ENCODE measurements at places on chromosomes 16 and 17.

DNA sequence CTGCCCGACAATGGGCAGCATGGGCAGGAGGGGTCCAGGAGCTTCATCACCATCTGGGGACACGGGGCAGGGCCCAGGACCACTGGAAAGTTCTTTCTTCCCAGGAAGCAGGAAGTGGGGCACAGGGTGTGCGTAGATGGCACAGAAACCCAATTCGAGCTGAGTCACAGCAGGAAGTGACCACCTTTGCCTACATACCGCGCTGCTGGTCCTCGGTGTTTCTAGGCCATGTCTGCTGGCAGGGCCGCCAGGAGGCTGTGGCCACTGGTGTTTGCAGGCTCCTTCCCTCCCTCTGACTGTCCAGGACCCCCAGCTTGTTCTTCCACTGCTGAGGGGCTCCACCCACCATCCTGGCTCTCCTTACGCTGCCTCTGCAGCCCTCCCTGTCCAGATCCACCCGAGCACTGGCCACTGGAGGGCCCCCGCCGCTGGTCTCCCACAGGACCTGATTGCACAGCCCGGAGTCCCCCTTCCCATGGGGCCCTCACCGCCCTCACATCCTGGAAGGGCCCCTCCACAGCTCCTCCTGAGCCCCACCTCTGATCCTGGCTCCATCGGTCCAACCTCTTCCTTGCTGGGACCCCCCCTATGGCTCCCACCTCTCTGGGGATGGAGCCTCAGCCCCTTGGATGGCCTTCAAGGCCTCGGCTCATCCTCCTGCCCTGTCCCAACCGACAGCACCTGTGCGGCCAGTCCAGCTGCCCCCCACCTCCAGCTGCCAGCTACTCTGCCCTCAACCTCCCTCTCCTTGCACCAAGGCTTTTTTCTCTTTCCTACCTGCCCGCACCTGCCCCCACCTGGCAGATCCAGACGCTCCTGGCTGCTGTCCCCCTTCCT lies 14.5 kb upstream of the RASD1 start:
- no peak for DNase-seq

DNA sequence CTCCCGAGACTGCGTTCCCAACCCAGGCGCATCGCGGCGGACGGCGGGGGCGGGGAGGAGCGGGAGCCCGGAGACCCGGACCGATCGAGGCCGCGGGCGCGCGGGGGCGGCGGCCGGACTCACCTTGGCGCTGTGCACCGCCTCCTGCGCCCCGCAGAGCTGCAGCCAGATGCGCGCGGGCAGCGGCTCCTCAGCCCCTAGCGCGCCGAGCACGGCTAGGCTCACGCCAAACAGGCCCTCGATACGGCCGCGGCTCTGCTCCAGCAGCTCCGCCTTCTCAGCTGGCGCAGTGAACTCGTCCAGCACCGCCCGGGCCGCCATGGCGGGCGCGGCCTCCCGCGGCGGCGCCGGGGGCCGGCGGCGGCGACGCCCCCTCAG lies 339 bp downstream of the N4BP1 start:
- no peak for DNase-seq

DNA sequence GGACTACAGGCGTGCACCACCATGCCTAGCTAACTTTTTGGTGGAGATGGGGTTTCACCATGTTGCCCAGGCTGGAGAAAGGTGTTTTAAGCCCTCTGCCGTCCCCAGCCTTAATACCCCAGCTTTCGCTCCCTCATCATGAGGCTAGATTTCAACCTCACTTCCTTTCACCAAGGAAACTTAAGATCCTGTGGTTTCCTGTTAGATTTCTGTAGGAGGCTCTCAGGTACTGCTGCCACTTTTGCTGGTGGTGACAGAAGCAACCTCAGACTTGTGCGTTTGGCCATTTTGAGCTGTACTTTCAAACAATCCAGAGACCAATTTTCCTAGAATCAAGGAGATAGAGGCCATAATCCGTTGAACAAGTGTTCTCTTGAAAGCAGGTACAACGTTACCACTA lies 36.2 kb downstream of the MPHOSPH6 start:
- no peak for DNase-seq

DNA sequence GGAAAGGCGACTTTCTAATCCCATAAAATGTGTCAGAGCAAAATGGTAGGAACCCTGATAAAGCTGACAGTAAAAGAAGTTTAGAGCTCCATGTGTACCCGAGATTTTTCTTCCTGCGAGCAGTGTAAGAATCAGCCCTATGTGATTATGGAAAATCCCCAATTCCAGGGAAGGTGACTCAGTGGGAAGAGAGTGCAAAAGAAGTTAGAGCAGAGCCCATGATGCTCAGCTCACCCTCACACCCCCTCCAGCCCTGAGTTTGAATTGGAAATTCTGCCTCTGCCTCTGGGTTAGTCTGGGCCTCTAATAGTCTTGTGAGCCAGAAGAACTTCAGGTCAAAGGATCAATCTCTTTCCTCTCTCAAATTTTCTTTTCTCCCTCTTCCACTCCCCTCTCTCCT lies 12.5 kb downstream of the C17orf78 start:
- no peak for DNase-seq

DNA sequence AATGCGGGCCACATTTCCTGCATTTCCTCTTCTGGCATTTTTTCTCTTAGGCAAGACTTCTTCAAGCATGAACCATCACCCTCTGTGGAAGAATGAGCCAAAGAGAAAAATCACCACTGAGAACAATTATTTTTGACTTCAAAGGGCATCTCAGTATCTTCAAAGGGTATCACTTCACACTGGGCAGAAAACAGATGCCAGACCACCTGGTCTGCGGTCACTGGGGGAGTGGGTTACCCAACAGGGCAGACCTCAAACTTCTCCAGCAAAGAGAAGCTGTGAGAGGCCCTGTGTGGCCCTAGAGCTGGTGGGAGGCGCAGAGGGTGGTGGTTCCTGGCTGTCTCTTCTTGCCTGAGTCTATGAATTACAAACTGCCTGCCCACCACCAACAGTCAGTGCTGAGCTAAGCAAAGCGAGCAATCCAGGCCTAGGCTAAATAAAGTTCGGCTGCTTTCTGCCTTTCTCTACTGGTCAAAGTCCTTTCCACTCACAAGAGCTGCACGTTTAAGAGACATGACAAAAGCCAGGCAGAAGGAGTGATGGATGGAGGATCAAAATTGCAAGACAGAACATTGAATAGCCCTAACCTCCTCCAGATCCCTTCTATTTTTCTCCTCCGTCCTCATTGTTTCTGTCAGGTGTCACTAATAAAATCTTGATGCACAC lies 602.7 kb upstream of the CDH5 start:
- DNase-seq, result no peak

- no peak for DNase-seq
Observed at GRCh38 chr16:8959921-8960787, 3.6 kb downstream of the USP7 start.

DNA sequence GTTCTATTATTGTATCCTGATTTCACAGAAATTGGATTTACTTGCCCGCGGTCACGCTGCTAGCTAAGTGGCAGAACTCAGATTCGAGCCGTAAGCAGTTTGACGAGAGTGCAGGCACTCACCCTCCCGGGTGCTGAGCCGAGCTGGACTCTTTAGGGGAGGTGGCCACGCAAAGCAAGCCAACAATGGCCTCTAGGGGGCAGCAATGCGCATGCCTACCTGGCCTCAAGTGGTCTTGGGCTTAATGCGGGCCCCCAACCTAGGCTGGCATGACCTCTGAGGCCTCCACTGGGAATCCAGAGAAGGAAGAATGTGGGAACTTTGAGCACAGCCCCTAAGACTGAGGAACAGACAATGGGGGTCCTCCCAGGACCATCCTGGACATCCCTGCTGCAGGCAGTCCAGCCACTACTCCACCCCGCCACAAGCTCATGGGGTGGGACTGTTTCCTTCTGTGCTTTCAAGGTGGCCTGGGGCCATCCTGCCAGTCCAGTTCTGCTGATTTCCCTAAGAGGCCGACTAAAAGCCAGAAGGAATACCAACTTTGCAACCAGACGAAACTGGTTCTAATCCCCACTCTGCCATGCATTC lies 276.5 kb downstream of the XYLT1 start:
- peak; percentile 72 for DNase-seq

DNA sequence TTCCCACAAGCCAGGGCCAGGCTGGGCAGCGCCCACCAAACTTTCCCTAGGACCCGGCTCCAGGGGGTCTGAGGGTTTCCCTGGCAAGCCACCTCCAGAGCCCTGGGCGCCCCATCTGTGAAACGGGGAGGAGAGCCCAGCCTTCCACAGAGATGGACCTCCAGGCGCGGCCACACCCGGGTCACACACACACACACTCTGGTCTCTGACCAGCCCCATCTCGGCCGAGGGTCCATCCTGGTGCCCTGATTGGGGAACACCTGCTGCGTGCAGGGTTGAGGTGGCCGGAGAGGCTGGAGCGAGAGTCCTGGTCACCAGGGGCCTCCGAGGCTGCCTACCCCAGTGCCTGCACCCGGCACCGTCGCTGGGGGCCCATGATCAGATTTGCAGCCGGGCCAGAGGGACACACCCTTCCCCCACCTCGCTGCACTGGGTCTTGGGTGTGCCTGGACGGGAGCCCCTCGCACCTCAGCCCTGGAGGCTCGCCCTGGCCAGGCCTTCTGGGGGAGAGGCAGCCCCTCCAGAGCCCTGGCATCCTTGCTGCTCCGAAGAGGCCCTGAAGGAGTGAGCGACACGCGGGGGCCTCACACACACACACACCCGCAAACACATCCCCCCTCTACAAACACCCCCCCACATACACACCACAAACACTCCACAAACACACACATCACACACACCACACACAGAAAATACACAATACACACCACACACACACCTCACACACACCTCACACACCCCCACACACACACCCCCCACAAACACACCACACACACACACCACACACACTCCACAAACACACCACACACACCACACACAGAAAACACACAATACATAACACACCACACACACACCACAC lies 29.7 kb downstream of the SLC25A10 start:
- DNase-seq, result no peak

GRCh38 chr17:76540381-76541300 lies 797 bp downstream of the PRCD start:
- peak; percentile 96 for DNase-seq

DNA sequence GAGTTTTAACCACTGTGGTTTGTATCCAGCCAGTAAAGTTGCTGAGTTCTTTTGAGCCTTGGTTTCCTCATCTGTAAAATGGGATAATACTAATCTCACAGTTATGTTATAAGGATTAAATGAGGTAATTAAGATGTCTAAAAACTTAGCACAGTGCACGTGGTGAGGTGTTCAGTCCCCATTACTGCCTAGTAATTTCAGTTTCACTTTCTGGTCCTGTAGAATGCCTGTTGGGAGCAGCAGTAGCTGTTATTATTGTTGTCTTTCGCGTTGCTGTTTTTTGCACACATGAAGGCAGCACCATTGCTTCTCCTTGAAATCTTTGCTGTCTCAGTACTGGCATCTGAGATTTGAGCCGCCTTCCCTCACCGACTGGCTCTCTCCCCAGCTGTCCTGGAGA lies 182.4 kb downstream of the DNAH9 start:
- no peak for DNase-seq

- DNase-seq, result no peak
Observed at GRCh38 chr17:50612281-50612680, 22.4 kb upstream of the ABCC3 start.

DNA sequence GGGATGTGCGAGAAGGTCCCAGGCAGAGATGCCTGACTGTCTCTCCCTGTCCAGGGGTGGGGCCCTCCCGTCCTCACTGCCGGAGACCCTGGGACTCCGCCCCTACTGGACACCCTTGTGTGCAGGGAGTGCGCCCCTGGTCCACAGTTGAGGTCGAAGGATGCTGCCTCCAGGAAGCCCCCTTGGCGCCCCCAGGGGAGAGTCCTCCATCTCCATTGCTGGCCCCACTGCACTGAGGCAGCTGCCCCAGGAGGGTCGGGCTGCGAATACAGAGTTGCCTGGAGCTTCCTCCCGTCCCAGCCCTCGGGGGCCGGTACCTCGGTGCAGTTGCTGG lies 26.6 kb downstream of the CTU2 start:
- DNase-seq, result no peak

DNA sequence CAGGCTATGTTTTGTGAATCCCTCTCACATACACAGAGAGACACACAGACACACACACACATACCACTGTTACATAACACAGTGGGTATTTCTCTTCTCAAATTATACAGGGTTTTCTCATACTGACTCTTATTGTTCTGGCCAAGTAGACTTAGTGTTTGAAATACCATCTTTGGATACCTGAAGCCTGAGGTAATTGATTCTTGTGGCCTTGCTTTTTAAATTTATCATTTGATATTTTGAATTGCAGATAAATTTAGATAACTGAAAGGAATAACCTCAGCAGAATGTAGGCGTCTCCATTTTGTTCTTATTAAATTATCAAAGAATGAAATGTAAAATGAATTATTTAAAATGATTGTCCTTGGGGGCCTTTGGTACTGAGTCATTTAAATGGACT lies 223.8 kb downstream of the LGALS9B start:
- no peak for DNase-seq

DNA sequence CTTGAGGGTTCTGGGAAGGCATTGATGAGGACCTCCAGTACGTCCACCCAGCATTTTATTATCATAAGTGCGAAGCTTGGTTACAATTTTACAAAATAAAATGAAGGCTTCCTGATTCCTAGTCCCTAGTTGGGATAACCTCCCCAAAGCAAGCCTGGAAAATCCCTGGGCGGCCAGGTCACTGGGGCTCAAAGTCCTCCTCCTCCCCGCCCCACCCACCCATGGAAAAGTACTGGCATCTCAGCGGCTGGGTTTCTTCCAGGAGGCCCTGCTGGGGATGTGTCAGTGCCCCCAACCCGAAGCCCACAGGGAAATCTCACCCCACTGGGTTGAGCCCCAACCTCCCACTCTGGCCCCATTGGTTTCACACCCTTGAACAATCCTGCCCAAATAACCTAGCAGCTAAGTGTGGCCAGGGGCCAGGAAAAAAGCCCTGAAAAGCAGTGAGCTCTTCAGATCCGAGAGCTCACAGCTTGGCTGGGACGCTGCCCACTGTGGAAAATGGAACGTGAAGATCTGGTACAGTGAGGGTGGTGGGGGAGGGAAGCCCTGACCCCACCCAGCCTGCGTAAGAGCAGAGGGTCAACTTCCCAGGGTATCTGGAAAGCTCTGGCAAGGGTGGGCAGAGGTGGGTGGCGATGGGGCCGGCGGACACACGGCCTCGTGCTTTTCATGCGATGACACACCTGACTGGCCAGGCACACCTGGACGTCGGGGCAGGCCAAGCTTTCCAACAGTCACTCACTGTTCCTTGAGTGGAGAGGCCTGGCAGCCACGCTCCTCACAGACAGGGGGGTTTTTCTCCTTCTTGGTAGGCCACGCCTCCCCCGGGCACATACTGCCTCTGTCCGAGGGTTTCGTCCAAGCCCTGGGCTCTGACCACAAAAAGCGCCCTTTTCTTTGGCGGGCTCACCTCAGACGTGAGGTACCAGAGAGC lies 324.5 kb downstream of the SOX9 start:
- DNase-seq, result no peak

GRCh38 chr16:72285324-72285723 lies 113.4 kb upstream of the PMFBP1 start:
- peak; percentile 11 for DNase-seq
